ENCODE measurements at places on chromosomes 2 and 18. TPM values are rescaled to one million over a fixed set of nuclear protein-coding genes. Genes with fewer than 3 reads are reported as not detected.

The GPBAR1 gene
- 0.16 TPM for total RNA-seq

The ZEB2 gene
- 9.8 TPM for total RNA-seq

The SIGLEC15 gene
- total RNA-seq: not detected

The ATP6V1C2 gene
- 0.32 TPM for total RNA-seq

The OSBPL6 gene
- 0.65 TPM for total RNA-seq

The GCKR gene
- under 0.01 TPM for total RNA-seq

The ATG16L1 gene
- total RNA-seq: 47.1 TPM

The VWC2L gene
- not detected for total RNA-seq

The PXDN gene
- 415 TPM for total RNA-seq

The PHOSPHO2 gene
- total RNA-seq: 2.4 TPM

The NT5DC4 gene
- not detected for total RNA-seq

The AQP12A gene
- not detected for total RNA-seq

The MAP2 gene
- total RNA-seq: 5.0 TPM

The OBSL1 gene
- 13.9 TPM for total RNA-seq

The FRZB gene
- total RNA-seq: 0.13 TPM

The RAB31 gene
- 25.2 TPM for total RNA-seq

The VIT gene
- not detected for total RNA-seq

The CNGA3 gene
- not detected for total RNA-seq

The SOWAHC gene
- 7.7 TPM for total RNA-seq

The NPHP1 gene
- 1.9 TPM for total RNA-seq

All from bladder microvascular endothelial cell (primary cell).